Prostate gland (tissue), 2 donors: ENCODE measurements at places on chromosomes 12 and 14.

GRCh38 chr12:117034249-117034648 is 65.0 kb downstream of the TESC start:
- no peak for DNase-seq

DNA sequence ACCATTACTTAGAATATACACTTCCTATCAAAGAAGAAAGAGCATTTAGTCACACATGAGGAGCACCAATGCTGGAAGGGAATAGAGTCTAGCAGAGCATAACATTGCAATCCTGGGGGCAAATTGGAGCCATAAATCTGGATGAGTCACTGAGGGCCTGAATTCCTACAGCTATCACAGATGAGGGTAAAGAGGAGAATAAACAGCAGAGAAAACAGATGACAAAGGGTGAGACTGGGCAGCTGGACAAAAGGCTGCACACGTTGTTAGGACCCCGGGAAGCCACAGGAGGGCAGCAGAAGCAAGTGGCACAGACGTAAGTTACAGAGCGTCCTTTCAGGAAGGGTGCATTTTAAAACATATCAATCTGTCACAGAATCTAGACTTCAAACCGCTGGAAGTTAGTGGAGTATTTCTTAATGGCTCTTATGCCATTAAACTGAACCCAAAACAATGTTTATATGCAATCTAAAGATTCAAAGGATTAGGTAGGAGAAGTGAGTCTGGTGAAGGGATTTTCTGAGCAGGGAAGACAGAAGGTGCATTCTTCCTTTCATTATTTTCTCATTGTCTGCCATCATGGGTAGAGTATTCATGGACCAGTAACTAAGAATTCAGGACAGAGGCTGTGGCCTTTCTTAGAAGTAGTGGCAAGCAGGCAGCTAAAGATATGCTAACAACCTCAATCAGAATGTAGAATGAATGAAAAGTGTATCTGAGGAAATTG is 159.8 kb upstream of the DAAM1 start:
- DNase-seq: peak; percentile 23

- peak; percentile 43 for DNase-seq
These were observed 1.4 kb downstream of the MAP3K9 start for GRCh38 chr14:70807898-70808415.

- DNase-seq: no peak
These were observed 238.0 kb upstream of the FOXN3 start for GRCh38 chr14:89654998-89655397.

- no peak for DNase-seq
These were observed 958.3 kb downstream of the GALC start for GRCh38 chr14:87034680-87035079.

DNA sequence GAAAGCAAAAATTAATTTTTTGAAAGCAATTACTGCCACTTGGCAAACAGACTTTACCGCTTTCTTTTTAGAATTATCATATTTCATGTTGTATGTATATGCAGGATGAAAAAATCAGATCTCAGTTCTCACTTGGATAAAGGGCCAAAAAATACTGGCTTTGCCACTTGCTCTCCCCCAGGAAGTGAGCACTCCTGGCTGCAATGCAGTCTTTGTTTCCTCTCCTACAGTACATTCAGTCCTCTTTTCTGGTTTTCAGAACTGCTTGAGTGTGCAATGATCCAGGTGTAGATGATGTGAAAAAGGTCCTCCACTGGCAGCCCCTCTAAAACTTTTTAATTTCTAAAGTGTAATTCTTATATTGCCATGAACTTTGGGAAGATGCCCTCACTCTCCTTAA is 183.4 kb downstream of the SLC25A21 start:
- no peak for DNase-seq

GRCh38 chr14:72565917-72566316 is 328.0 kb downstream of the DPF3 start:
- no peak for DNase-seq

- DNase-seq: no peak
These were observed 1.3 kb downstream of the TEDC1 start for GRCh38 chr14:105492031-105492970.

- DNase-seq: no peak
These were observed 43.3 kb downstream of the OTOGL start for GRCh38 chr12:80142640-80143039.

DNA sequence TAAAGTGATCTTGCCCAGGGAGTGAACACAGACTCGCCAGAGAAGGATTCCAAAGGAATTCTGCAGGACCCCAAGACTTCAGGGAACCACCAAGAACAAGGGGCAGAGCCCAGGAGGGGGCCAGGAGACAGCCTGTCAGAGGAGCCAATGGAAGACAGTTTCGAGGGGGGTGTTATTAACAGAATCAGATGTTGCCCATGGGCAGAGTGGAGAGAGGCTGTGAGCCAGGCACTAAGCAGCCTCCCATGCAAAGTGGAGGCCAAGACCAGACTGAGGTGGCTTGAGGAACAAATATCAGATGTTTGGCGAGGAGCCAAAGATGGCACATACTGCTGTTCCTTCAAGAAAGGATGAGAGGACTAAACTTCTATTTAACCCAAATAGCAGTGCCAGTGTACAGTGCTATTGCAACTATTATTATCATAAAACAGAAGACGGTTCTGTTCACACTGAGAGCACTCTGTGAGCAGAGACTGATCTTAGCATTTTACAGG is 12.6 kb downstream of the APPL2 start:
- no peak for DNase-seq

DNA sequence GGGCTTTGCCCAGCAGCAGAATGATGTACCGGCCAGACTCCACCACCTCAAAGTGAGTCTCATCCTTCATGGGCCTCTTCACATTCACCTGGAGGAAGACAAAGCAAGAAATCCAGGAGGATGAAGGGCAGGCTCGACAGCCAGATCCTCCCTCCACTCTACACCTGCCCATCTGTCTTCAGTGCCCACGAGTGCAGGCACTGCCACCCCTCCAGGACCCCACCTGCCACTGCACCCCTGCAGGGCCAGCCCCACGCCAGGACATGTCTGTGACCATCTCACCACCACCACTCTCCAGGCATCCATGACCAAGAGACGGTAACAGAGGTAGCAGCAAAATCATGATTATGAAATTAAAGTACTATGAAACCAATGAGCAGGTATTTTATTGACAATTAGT is 84.3 kb upstream of the ANO2 start:
- no peak for DNase-seq

- DNase-seq: no peak
These were observed 16.2 kb downstream of the PYGL start for GRCh38 chr14:50928002-50928635.

GRCh38 chr12:108875682-108876361 is 4.1 kb upstream of the DAO start:
- DNase-seq: no peak

DNA sequence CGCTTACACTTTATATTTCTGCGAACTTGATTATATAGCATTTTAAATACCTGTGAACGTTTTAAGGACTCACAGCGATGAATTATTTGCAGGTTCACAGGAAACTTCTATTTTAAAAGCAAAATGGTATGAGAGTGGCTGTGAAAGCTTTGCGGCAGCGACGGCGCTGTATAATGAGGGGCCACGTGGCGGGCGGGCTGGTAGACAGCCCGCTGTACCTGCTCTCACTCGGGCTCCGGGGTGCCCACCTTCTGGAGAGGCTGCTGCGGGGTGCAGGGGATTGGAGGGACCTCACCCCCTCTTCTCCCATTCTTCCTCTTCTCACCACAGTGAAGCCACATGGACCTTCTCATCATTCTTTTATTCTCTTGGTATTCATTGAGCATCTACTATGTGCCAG is 164.2 kb upstream of the MYL2 start:
- no peak for DNase-seq

GRCh38 chr12:70418101-70418500 is 52.0 kb downstream of the KCNMB4 start:
- no peak for DNase-seq

DNA sequence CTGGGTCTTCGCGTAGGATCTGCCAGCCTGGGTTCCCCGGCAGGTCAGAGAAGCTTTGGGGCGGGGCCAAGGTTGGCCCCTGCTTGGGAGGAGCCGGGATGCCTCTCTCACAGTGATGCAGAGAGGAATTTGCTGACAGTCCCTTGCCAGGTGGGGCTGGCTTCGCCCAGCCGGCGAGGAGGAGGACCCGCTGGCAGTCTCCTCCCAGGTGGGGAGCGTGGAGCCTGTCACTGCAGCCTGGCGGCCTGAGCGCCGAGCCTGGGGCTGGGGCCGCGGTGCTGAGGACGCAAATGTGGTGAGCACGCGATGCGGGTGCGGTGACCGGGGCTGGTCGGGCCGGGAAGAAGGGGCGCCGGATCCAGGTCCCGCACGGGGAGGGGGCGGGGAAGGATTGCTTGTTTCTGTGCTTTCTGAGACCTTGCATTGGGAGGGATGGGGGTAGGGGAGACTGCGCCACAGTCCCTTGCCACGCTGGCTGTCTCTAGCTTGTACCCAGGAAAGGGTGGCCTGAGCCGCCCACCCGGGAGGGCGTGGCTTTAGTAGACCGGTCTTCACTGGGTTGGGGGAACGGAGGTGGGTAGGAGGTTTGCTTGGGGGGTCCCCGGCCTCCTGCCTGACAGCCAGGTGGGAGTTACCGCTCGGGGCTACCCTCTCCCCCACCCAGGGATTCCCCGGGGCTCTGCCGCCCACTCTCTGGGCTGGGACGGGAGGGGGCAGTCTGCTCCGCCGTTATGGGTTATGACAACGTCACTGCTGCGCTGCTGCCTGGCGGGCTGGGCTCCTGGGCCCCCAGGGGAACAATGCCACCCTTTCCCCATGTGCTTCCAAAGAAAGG is at the start of gene TMEM63C:
Gene TMEM63C (plus strand): TSS at position 196 of the 835 bp plus-strand sequence. CDS start 37,016 bp downstream, outside the sequence.
- DNase-seq: no peak

DNA sequence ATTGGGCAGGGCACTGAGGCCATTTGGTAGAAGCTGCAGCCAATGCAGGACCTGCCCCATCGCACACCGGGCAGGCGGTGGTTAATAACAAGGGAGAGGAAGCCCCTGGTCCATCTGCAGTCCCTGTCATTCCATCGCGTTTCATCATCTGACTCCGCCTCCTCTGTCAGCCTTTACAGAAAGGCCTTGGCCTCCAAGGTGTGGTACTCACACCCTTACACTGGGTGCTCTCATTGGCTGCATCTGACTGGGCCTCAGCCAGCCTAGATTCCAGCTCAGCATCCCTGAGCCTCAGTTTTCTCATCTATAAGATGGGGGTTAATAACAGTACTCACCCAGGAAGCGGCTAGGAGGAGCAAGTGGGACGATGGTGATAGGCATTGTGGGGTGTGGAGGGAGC is 14.7 kb upstream of the HHIPL1 start:
- no peak for DNase-seq

DNA sequence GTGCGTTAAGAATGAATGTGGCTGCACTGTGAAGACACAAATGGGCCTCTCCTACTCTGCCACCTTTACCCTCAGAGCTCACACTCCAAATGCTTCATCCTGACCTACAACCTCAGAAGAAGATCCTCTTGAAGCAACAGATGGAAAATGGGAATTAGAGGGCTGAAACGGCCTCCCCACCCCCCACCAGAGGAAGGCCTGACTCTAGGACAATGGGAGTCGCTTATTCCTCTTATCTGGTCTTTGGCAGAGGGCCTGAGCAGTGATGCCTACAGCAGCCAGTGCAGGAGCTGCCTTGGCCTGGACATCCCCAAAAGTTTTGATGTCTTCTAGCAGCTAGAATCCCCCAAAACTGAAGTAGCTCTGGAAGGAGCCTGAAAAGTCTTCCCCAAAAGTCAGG is 29.2 kb downstream of the BTBD7 start:
- no peak for DNase-seq

- DNase-seq: no peak
These were observed 106.5 kb downstream of the ETV6 start for GRCh38 chr12:11756022-11756421.
